Daoy (cell line): ENCODE measurements at places on chromosomes 11 and 22. TPM values are rescaled to one million over a fixed set of nuclear protein-coding genes. Genes with fewer than 3 reads are reported as not detected.
A peak's percentile ranks its signal among the peaks of the same experiment; 100 is the strongest.

The PNPLA5 gene
- not detected in 2 replicates for total RNA-seq

The OR4A16 gene
- not detected in 2 replicates for total RNA-seq

The C11orf87 gene
- not detected in 2 replicates for total RNA-seq

The PKDREJ gene
- total RNA-seq = not detected in 2 replicates

The DPP3 gene
- 77.5 and 84.0 TPM in 2 replicates for total RNA-seq

The OR6T1 gene
- not detected in 2 replicates for total RNA-seq

The OR8D1 gene
- total RNA-seq = not detected in 2 replicates

The NXPE1 gene
- not detected in 2 replicates for total RNA-seq

The SCT gene
- total RNA-seq = not detected in 2 replicates

The GAL3ST1 gene
- total RNA-seq = 0.12 and 0.29 TPM in 2 replicates

The ENTHD1 gene
- total RNA-seq = not detected in 2 replicates

The NXPE2 gene
- not detected in 2 replicates for total RNA-seq

DNA sequence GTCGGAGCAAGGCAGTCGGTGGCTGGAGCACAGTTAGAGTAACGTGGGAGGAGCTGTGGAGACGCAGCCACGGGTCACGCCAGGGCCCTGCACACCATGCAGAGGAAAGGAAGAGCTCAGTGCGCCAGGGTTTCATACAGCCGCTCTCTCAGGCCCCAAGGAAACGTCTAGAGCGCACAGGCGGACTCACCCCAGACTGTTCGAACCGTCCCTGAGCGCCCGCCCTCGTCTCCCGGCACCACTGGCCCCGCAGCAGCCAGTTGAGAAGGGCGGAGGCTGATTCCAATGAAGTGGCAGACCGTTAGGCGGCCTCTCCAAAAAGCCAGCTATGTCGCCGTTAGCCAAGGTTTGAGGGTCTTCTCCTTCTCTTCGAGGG lies 483 bp upstream of the HYLS1 start:
- no peak for DNase-seq

DNA sequence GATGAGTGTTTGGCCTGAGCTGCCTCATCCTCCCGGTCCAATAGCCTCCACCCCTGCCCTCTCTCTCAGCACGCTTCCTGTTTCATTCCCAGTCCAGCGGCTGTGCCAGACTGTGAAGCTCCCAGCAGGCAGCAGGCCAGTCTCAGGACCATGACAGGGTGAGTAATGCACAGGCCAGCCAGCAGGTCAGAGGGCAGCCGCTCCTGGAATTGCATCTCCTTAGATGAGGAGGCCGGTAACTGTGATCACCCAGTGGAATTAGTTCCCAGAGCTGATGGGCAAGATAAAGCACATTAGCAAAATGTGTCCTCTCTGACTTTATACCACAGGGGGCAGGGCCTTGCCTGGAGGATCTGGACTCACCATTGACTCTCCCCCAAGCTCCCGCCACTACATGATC lies 251.2 kb downstream of the ETS1 start:
- DNase-seq = peak; percentile 68

- no peak for DNase-seq
These were observed 6.1 kb upstream of the ASCL3 start for GRCh38 chr11:8948886-8949285.

GRCh38 chr22:37599153-37599552 lies 9.5 kb upstream of the GGA1 start:
- DNase-seq = no peak

DNA sequence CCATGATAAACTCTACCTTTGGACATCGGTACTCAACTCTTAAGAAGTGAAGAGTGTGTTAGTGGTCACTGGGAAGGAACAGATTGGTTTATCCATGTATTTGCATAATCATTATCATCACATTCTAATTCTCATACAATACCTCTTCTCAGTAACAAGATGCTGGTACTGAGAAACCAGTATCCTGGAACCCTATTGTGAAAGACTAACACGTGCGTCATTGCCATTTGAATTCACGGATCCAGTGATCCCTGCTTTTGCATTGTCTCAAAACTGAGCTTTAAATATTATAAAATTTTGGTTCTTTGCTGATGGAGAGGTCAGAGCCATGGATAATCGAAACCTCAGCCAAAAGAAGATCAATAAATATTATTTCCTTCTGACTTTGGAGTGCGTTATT lies 35.2 kb downstream of the KIRREL3 start:
- DNase-seq = no peak

DNA sequence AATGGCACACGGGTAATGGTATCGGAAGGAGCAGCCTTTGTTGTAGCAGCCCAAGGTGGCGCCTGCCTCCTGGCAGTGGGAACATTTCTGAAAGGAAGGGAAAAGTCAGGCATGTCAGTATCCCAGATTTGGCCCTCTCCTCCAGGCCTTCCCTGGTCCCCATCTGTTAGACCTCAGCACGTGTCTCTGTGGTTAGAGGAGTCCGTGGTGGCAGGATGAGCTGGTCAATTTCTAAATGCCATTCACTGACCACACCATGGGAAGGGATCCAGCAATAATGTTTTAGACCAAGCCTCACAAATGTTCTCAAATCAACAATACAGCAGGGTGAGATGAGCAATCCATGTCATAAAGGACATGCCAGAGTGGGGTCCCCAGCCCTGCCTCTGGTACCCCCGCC lies 49.0 kb upstream of the CYP2D6 start:
- DNase-seq = peak; percentile 71

DNA sequence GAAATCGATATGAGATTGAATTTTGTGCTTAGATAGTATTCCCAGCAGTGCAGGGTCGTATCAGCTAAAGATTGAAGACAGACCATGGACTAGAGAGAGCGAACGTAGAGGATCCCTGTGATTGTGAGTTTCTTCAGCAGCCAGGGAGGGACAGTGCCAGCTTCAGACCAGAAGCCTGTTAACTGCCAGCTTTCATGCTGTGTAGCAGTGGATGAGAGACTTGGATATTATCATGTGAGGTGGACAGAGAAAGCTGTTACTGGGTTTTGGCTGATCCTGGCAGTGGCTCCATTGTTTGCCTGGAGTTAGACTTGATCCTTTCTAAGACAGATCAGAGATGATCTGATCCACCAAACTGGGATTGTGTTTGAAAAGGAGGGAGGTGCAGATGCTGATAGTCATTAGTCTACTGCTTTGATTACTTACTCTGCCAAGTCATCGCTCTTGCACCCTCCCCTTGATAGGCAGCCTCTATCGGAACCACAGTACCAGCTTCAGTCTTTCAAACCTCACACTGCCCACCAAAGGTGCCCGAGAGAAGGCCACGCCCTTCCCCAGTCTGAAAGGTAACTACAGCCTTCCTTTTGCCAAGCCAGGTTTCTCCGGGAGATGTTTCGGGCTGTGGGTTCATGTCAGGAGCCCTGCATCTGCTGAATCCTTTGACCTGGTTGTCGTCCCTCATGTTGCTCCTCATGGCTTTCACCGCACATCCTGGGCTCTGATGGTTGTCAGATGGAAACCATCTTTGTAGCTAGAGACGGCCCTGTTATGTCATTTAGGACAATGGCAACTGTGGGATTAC lies 16.2 kb downstream of the MADD start:
- DNase-seq = no peak

DNA sequence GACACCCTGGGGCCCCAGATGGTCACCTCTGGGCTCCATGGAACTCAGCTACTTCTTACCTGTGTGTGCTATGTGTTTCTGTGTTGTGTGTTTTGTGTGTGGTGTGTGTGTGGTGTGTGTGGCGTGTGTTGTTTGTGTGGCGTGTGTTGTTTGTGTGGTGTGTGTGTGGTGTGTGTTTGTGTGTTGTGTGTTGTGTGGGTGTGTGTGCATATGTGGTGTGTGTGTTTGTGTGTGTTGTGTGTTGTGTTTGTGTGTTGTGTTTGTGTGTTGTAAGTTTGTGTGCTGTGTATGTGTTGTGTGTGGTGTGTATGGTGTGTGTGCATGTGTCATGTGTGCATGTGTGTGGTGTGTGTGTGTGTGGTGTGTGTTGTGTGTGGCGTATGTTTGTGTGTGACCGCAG lies 3.8 kb upstream of the WNT7B start:
- no peak for DNase-seq

DNA sequence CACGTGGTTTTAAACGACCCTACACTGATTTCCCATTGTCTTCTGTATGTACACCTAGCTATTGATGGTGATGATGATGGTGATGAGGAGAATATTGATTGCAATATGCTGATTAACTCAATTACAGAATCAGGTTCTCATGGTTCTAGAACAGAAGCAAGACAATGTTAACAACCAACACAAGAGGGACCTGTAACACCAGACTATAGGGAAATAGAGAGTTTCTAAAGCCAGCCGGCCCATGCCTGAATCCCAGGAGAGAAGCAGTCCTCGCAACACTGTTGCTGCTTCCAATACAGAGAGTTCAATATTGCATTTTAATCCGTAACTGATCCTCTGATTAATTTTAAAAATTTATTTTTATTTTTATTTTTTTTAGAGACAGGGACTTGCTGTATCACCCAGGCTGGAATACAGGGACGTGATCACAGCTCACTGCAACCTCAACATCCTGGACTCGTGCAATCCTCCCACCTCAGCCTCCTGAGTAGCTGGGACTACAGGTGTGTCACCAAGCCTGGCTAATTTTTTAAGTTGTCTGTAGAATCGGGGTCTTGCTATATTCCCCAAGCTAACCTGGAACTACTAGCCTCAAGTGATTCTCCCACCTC lies 22.2 kb upstream of the UBASH3B start:
- no peak for DNase-seq

DNA sequence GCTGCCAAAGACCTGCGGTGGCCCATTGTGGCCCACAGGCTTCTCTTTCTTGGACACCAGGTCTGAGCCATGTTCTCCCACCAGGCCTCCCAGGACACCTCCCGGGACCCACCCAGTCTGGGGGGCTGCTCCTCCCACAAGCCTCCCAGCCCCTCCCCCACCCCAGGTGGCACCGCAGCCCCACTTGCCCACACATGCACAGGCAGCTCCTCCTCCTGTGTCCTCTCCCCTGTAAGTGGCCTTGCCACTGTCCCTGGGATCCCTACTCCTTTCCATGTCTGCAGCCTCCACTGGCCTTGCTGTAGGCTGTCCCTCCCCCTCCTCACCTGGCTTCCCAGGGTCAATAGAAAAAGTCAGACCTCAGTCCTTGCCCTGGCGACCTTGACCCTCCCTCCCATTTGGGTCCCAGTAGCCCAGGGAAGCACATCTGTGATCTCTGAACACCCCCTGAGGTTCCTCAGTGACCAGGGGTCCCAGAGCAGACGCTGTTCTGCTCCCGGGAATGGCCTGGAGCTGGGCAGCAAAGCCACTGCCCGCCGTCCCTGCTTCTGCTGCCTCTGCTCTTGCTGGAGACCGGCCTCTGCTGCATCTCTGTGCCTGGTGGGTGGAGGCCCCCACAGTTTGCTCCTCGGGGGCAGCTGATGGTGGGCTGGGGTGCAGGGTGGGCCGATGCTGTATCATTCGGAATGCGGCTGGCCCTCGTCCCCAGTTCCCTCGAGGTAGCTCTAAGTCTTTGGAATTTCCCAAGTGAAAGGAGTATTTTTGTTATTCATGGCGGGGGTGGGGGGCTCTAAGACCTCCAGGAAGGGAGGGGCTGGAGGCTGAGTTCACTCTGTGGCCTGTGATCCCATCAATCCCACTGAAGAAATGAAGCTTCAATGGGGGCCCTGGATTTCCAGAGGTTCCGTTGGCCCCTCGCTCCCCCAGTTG lies 43.6 kb downstream of the ARHGAP8 start:
- no peak for DNase-seq

DNA sequence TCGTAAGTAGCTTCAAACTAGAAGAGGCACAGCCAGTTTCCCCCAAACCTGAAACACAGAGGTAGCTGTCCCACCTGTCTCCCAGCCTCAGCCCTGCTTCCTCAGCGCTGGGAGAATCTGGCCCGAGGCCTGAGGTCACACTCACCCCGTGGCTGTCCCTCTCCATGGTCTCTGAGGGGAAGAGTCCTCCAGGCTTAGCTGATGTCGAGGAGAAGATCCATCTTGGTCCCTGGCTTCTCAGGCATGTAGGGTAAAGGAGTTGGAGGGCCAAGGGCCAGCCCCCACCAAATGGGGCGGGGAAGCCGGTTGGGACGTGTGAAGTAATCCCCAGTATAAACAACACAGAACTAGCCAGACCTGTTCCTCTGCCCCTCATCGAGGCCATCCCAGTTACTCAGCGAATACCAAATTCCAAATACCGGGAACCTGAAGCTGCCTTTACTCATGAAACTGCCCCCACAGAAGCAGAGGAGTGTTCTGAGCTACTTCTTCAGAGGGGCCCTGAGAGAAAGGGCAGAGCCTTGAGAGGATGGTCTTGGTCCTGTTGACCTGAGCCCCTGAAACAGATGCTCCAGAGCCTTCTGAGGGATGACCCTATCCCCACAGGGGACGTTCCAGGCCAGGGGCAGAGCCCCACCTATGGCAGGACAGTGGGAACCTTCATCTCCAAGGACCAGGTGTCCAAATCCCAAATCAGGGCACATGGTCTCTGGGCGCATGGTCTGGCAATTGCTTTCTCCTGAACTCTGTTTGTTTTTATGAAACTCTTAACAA lies at the start of gene TMPRSS13:
TSS of gene TMPRSS13 (minus strand) at position 261 of the 774 bp plus-strand sequence. CDS start at position 166, 95 bp downstream.
- DNase-seq = no peak

DNA sequence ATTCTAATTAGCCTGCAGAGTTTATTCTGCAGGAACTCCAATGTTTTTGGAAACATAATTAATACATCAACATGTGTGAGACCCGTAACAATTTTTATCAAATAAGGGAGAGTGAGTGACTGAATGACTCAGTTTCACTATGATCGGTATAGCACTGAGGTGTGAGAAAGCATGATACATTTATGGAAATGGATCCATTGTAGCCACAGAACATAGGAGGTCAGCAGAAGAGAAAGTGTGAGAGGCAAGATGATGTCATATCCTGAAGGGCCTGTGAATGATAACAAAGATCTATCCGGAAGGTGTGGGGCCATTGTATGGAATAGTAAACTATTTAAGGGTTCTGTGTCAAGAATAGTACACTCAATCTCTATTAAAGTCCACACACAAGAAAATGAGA lies 1406.1 kb upstream of the TENM4 start:
- peak; percentile 1 for DNase-seq

DNA sequence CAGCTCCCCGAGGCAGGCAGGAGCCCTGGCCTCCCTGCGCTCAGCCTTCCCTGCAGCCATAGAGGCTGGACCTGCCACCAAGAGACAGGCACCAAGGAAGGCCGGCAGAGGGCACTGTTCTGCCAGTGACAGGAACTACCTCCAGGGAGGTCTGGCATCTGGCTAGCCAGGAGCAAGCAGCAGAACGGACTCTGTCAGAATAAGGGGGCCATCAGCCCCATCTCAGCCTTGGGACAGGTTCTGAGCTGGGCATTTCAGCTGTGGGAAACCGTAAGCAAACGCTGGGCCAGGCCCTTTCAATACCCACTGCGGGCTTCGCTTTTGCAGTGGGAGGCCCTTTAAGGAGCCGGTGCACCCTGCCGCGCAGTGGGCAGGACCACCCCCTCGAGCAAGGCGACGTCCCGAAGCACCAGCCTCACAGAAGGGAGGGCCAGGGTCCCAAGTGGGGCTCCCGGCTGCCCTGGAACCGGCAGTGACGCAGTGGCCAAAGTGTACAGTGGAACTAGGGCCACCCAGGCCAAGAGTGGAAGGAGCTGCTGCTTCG lies 18.2 kb downstream of the IFT27 start:
- peak; percentile 79 for DNase-seq
